ENCODE measurements at places on chromosomes 11 and 22.

GRCh38 chr11:130078080-130078479 lies 8.4 kb downstream of the APLP2 start:
- DNase-seq, result no peak

- DNase-seq, result no peak
These were observed 29.8 kb upstream of the TTLL12 start for GRCh38 chr22:43216738-43217137.

DNA sequence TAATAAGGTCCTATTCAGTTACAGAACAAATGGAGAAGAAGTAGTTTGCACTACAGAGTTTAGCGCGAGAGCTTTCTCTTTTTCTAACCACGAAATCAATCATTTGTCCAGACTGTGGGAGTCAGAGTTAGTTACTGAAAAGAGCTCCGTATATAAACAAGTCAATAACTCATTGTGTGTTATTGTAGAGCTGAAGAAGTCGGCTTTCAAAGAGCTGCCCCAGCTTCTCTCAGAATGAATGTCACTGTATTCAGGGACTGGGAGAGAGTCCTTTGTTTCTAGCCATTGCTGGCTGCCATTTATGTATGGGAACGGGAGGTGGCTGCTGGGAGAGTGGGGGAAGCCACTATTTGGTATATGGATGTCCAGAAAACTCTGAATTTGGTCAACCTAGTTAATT lies 227.8 kb downstream of the DCDC1 start:
- peak; percentile 37 for DNase-seq

DNA sequence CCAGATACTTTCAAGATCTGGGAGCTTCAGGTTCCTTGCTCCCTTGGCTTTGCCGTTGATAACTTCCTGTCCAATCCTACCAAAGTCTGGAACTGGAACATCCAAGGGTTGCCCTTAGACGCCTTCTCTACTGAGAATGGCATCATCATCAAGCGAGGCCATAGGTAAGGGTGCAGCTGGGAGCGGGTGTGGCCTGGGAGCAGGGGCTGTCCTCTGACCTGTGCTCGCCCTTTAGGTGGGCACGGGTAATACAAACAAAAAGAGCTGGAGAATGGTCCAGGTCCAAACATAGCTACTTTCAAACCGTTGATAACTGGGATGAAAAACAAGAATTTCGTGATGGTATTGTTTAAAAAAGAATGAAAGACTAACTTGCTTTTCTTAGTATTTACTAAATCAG lies 25.0 kb downstream of the CASP12 start:
- DNase-seq, result peak; percentile 56

GRCh38 chr22:27377501-27378295 lies 423.9 kb downstream of the MN1 start:
- DNase-seq, result no peak

DNA sequence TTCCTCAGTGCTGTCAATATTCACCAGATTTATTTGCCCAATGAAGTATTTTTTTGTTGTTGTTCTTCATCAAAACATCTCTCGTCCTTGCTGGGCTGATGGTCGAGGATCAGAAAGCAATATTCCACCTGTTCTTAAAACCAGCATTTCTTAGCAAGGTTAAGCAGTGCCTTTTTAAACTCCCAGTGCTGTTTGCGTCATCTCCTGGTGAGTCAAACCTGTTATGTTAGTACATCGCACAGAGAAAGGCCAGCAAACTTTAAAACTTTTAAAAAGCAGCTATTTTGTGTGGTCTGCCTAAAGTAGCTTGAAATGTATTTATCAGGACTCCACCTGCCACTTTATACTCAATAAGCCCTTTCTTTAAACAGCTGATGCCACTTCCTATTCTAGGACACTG lies 802.0 kb downstream of the KCNA4 start:
- no peak for DNase-seq

DNA sequence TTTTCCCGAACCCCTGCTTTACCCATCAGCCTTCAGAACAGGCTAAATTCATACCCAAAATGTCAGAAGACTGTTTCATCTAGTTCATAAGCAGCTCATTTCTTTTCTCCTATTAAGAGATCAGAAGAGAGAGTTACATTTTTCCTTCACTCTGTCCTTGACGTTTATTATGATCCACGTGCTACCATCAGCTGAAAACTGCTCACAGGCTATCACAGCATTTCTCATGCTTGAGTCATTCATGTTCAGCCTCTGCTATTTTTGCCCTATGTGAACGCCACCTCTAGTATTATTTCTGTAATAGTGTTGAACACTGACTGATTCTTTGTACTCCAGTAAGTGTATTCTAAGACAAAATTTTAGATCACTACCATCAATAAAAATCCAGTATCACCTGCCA lies 51.9 kb downstream of the SLC1A2 start:
- no peak for DNase-seq

- no peak for DNase-seq
These were observed 16.2 kb downstream of the OR5D16 start for GRCh38 chr11:55854704-55855103.

DNA sequence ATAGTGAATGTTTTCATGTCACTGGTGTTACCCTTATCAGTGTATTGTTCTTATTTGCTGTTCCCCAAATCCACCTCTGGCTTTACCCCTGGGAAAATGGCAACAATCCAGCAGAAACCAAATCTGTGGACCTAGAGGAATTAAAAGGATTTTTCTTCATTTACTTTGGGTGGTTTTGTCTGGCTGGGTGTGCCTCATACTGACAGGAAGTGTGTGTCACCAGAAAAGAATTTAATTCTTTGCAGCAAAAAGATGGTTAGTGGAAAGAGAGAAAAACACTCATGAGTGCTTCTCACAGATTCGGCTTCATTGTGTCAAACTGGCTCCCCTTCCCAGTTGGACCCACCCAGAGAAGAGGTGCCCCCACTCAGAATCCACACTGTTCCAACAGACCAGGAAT lies 38.9 kb downstream of the FZD4 start:
- no peak for DNase-seq

DNA sequence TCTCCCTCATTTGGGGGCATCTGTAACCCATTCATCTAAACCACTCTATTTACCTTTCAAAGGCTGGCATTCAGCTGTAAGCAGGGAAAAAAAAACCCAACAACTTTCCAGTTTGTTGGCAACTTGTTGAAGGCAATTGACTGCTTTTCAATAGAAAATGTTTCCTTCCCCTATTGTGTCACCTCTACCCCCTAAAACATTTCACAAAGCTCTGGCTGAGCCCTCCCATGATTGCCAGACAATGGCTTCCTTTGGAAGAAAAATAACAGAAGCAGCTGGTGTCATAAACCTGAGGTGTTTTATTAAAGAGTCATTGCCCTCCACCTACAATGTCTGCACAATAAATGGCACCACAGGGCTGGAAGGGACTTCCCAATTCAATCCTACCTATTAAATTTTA lies 22.1 kb upstream of the PSMA1 start:
- DNase-seq, result no peak

GRCh38 chr22:41656556-41656955 lies 32.1 kb downstream of the SNU13 start:
- no peak for DNase-seq

- DNase-seq, result no peak
These were observed 14.0 kb upstream of the GDPD5 start for GRCh38 chr11:75539459-75540334.

- DNase-seq, result no peak
These were observed 16.4 kb downstream of the PRR5 start for GRCh38 chr22:44718418-44718817.

GRCh38 chr11:83070731-83071566 lies 748 bp downstream of the RAB30 start:
- DNase-seq, result peak; percentile 57

DNA sequence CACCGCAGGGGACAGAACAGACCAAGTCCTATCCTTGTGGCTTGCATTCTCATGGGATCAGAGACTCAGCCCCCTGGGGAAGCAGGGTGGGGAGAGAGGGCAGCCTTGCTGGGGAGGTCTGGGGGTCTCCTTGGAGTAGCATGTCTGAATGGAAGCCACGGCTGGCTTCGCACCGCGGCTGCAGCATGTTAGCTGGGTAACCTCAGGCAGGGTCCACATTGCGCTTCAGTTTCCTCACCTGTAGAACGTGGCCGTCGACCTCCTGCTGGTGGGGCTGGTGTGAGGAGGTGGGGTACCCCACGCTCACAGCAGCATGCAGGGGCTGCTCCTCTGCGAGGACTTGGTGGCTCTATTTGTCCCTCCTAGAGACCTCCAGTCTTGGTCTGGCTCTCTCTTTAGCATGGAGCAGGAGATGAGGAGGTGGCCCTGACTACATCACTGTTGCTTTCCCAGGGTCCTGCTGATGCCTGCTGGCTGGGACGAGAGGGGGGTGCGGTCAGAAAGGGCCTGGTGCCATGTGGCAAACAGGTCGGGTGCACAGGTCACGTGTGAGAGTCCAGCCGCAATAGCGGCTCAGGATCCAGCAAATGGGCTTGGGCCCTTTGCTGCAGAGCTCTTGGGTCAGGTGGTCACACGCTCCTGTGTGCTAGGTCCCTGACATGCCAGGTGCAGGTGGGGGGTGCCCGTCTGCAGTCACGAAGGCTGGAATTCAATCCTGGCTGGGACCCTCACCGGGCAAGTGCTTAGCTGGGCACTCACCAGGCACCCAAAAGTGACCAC lies 35.4 kb upstream of the SMIM38 start:
- no peak for DNase-seq

DNA sequence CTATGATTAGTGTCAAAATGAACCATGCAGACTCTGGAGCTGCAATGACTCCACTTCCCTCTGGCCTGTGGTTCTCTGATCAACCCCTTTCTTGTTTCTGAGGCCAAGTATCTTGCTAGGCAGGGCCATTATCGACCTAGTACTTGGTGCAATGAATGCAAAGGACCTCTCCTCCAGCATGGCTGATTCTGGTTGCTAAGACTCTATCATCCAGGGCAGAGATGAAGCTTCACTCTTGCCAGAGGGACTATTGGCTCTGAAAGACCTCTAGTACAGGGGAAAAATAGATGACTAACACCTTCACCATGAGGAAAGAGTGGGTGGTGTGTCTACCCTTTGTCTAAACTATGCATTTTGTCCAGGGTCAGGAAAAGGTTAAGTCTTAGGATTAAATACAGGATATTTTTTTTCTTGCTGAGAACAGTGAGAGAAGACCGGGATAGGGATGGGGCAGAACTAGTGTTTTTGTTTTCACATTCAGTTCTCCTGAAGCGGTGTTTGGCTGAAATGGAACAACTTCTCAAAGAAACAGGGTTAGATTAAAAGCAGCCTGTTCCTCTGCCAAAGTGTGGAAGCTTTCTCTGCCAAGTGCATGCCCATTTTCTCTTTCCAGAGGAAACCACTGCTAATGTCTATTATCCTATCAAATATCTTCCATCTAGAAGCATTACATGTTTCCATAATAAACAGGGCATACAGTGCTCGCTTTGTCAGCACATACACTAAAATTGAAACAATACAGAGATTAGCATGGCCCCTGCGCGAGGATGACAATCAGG lies 5.0 kb upstream of the MTFP1 start:
- no peak for DNase-seq

- DNase-seq, result peak; percentile 46
These were observed 53.2 kb downstream of the GRIK4 start for GRCh38 chr11:120564573-120565311.

GRCh38 chr11:5384335-5384734 lies 723 bp downstream of the OR51M1 start:
- DNase-seq, result peak; percentile 16

DNA sequence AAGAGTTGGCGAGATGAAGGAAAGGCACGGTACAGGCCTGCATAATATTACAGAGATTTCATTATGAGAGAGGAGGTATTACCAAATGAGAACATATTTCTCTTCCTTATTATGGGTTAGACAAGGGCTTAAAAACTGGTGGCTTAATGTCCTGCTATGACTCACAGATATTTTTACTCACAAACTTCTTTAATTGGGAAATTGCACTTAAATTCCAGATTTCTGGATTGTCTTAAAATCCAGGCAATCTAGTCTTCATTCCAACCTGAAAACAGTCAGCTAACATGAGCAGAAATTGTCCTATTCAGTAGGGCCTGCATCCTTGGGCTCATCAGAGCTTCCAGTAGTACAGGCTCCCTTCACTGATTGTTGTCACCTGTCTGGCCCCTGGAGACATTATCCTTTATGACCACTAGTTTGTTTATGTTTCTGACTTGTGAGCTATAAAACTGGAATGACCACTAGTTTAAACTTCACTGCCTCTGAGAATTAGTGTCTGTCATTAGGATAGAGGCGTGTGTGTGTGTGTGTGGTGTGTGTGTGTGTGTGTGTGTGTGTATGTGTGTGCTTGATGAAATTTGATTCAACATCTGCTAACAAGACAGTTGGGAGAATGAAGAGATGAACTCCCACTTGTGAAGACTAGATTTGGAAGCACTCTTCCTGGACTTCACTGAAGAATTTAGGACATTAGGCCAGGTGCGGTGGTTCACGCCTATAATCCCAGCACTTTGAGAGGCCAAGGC lies 25.1 kb downstream of the DBX1 start:
- DNase-seq, result no peak

GRCh38 chr11:131686836-131687235 lies 316.4 kb downstream of the NTM start:
- DNase-seq, result no peak

DNA sequence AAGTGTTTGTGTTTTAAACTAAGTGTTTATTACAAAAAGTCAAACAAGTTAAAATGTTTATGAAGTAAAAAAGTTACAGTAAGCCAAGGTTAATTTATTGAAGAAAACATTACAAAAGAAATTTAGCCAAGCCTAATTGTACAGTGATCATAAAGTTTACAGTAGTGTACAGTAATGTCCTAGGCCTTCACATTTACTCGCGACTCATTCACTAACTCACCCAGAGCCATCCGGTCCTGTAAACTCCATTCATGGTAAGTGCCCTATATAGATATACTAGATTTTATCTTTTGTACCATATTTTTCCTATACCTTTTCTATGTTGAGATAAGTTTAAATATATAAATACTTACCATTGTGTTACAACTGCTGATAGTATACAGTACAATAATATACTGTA lies 481.8 kb upstream of the TENM4 start:
- no peak for DNase-seq

DNA sequence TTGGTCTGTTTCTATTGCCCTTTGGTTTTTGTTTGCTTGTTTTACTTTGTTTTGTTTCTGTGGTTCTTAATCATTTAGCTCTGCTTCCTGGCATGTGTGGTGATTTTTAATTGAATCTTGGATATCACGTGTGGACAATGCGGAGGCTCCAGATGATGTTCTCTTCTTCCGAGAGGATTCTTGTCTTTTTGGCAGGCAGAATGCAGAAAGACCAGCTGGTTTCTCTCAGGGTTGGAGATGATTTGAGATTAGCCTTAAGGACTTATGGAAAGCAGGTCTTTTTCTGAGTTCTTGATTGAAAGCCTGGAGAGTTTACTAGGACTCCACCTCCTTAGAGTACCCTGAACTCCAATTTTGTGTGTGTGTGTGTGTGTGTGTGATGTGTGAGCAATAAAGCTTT lies 21.0 kb upstream of the ANO1 start:
- DNase-seq, result no peak
